ENCODE measurements at places on chromosomes 16 and 17. TPM values are rescaled to one million over a fixed set of nuclear protein-coding genes. Genes with fewer than 3 reads are reported as not detected.

The ADAMTS18 gene
- total RNA-seq, result not detected

The ITGB4 gene
- 10.6 TPM for total RNA-seq

The TAX1BP3 gene
- 165 TPM for total RNA-seq

The CCL18 gene
- total RNA-seq, result 1.1 TPM

Data from left ventricle myocardium inferior (tissue), 1 donor.